ENCODE measurements at places on chromosomes 7 and 10.

DNA sequence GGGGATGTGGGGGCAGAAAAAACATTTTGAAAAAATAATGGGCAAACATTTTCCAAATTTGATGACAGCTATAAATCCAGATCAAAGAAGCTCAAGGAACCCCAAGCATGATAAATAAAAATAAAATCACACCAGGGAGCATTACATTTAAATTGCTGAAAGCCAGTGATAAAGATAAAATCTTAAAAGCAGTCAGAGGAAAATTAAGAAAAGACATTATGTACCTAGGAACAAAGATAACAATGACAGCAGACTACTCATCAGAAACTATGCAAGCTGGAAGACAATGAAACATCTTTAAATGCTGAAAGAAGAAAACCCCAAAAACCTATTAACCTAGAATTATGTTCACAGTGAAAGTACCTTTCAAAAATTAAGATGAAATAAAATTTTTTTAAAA is 23.3 kb downstream of the NEUROG3 start:
- no peak for DNase-seq

- DNase-seq, result no peak
Observed at GRCh38 chr7:131219312-131220041, 108.2 kb upstream of the MKLN1 start.

DNA sequence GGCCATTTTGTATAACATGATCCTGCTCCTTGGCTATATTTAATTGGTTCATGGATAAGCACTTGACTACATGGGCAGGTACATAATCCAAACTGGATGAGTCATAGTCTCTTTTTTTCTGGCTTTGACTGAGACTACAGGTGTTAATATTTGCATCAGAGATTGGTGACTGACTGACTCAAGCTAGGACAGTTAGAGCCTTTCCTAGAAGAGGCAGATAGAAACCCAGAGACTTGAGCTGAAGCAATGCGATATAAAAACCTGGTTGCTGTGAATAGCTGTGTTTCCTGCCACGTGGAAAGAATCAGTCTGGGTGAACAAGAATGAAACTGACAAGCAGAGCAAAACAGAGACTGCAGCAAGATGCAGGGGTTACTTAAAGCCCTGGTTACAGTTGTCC is 81.0 kb downstream of the SAMD9 start:
- no peak for DNase-seq

- no peak for DNase-seq
Observed at GRCh38 chr7:2018569-2019460, 213.9 kb downstream of the MAD1L1 start.

DNA sequence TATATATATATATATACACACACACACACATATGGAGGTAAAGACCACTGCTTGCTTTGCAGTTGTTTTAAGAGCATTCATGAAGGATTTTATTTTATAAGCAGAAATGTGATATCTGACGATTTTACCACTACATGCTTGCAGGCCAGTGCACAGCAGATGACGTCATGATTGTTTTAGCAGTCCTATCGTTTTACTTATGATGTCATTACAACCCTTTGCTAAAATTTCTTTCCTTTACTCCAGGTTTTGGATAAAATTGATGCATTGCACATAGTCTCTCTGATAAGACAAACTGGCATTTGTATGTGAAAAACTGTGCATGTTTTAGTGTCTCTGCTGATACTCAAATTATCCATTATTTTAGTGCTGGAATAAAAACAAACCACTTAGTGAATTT is 9.2 kb downstream of the EGFR start:
- no peak for DNase-seq

DNA sequence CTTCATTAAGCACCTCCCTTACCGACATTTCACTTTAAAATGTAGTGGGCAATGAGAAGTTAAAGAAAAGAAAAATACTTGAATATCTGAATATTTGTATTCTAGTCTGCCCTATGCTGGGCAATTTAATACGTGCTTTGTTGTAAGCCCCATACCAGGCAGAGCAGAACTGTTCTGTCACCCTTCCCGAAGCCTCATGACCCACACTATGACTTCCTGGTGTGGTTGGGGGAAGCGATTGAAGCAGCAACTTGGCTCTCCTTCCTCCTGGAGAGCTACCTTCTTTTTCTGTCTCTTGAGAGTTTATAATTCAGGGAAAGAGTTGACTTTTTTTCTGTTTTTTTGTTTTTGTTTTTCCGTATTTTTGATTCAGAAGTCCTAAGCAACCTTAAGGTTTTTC is 243.7 kb downstream of the INHBA start:
- no peak for DNase-seq

- peak; percentile 22 for DNase-seq
Observed at GRCh38 chr7:77537136-77537777, at the start of gene PTPN12. TSS of gene PTPN12 (plus strand) at chr7:77537295. CDS start at chr7:77537547, 252 bp downstream.

- DNase-seq, result no peak
Observed at GRCh38 chr10:86953747-86954680, 3.4 kb downstream of the MMRN2 start.

DNA sequence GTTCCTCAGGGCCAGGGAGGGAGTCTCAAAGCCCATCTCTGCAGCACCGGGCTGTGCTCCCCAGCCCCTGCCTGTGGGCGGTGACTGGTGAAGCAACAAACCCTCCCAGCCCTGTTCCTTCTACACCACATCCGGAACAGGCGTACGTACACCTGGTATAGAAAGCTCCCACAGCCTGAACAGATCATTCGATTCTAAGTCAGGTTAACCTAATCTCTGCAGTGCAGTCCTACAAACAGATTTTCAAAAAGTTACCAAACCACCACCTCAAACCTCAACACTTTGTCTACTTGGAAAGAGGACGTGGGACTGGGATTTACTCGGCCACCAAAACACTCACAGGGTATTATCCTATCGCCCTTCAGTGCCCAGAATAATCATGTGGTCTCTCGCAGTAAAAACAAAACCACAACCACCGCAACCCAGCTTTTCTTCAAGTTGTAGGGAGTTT is 238.4 kb downstream of the DIP2C start:
- peak; percentile 47 for DNase-seq

GRCh38 chr10:8628351-8628750 is 573.9 kb downstream of the GATA3 start:
- DNase-seq, result no peak

DNA sequence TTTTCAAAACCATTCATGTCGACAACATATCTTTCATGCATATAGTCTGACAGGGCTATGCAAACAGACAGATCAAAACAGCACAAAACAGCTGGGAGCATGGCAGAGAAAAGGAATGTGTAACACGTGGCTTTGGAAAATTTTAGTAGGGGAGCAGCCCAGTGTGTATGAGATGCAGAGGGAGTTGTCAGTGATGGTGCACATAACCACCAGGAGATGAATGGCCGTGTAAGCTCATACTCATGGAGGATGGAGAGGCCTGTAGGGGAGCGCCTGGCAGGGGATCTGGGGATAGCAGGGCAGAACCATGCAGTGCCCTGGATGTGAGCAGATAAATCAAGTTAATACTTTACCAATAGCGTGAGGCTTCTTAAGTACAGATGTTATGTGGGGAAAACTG is 45.7 kb downstream of the RHOBTB1 start:
- DNase-seq, result no peak

- no peak for DNase-seq
Observed at GRCh38 chr10:1739751-1740150, 2.4 kb upstream of the ADARB2 start.

GRCh38 chr10:50981385-50981784 is 92.9 kb upstream of the PRKG1 start:
- DNase-seq, result no peak

DNA sequence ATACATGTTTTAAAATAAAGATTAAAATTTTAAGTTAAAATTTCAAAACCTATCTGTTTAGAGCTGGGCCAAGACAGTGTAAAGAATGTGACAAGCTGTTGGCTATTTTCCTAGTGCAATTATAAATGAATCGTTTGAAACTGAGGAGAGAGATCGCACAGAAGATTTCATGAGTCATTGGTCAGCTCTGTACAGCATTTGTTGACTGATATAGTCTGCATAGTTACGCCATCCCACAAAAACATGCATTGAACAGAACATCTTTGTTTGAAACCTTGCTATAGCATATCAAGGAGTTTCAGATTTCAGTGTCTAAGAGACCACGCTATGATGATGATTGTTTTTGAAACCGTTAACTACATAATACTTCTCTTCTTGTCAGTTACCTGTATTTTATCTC is 1.3 kb upstream of the C10orf67 start:
- DNase-seq, result no peak

All from activated CD4-positive, alpha-beta T cell treated with anti-CD3 and anti-CD28 coated beads for 1 hour (primary cell).